Activated T-helper 2 cell treated with anti-CD3 and anti-CD28 coated beads, Interferon-gamma antibody, Interleukin-2, Interleukin-4, amounts not matched to agents 10 μg/mL and 5 μg/mL and 100 μg/mL, durations not matched to agents 14 hours and 24 hours and 36 hours (primary cell): ENCODE measurements at places on chromosomes 16 and 17. TPM values are rescaled to one million over a fixed set of nuclear protein-coding genes. Genes with fewer than 3 reads are reported as not detected.

- H3K27me3 ChIP-seq: peaks cover 2% of the 10 kb centered on the region
- H3K36me3 ChIP-seq: no peaks in the 10 kb centered on the region
- H3K27ac ChIP-seq: no peak overlapping the region
- no peaks in the 10 kb centered on the region for H3K4me1 ChIP-seq
- no peak for DNase-seq
- no peak overlapping the region for H3K4me3 ChIP-seq
Observed at GRCh38 chr16:84963066-84963465, 48.3 kb downstream of the ZDHHC7 start.

GRCh38 chr17:80212962-80213642 is 7.0 kb downstream of the SGSH start:
- no peak overlapping the region for H3K27ac ChIP-seq
- no peak for DNase-seq
- H3K4me1 ChIP-seq: peaks cover 3% of the 10 kb centered on the region
- peaks cover 28% of the 10 kb centered on the region for H3K36me3 ChIP-seq

DNA sequence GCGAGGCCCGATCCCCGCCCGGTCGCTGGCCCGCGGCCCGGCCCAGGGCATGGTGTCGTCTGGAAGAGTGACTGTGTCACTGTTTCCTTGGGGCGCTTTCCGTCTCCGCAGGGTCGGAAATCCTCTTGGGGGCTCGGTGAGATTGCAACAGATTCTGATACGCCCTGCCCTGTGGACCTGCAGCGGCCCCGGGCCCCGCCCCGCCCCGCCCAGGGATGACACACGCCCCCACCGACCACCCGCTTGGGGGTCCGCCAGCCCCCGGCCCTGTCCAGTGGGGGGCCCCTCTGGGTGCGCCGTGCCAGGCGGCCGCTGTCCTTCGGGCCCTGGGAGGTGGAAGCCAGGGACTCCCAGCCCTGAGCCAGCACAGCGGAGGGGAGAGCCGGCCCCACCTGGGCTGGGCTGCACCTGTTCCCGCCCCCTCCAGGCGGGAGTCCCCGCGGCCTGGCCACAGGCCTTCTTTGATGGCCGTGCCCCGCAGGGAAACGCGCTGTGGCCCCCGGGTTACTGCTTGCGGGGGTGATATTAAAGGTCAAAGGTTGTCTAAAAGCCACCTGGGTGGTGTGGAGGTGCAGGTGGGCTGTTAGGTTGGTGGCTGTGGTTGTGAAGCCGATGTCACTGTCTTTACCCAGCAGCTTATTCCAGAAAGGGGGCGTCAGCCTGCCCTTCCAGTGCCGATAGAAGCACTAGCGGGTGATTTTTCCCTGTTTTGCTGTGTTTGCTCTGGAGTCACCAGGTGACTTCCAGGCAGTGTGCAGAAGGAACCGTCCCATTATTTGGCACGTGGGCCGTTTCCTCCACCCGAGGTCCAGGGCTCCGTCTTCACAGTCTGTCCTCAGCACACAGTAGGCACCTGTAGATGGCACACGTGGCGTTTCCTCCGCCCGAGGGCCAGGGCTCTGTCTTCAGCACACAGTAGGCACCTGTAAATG is 752 bp downstream of the TBC1D24 start:
- H3K4me1 ChIP-seq: peaks cover 16% of the 10 kb centered on the region
- peak; percentile 25 for DNase-seq
- H3K4me3 ChIP-seq: peak overlapping the region; percentile 58
- H3K27me3 ChIP-seq: peaks cover 6% of the 10 kb centered on the region
- H3K27ac ChIP-seq: no peak overlapping the region
- no peaks in the 10 kb centered on the region for H3K36me3 ChIP-seq

- H3K36me3 ChIP-seq: peaks cover 72% of the 10 kb centered on the region
- no peak for DNase-seq
- no peaks in the 10 kb centered on the region for H3K27me3 ChIP-seq
- no peak overlapping the region for H3K4me3 ChIP-seq
- H3K27ac ChIP-seq: peak overlapping the region; percentile 19
Observed at GRCh38 chr17:16085066-16085699, 85.6 kb downstream of the TTC19 start.

- peaks cover 32% of the 10 kb centered on the region for H3K27me3 ChIP-seq
- DNase-seq: no peak
- no peaks in the 10 kb centered on the region for H3K36me3 ChIP-seq
- no peaks in the 10 kb centered on the region for H3K4me1 ChIP-seq
- no peak overlapping the region for H3K27ac ChIP-seq
Observed at GRCh38 chr17:16962804-16963203, 9.1 kb downstream of the TNFRSF13B start.

- no peaks in the 10 kb centered on the region for H3K36me3 ChIP-seq
- peak overlapping the region; percentile 82 for H3K27ac ChIP-seq
- H3K4me3 ChIP-seq: no peak overlapping the region
- H3K27me3 ChIP-seq: no peaks in the 10 kb centered on the region
- DNase-seq: no peak
Observed at GRCh38 chr17:41404024-41404671, 6.7 kb upstream of the KRT31 start.

- no peaks in the 10 kb centered on the region for H3K4me1 ChIP-seq
- DNase-seq: peak; percentile 32
- H3K36me3 ChIP-seq: no peaks in the 10 kb centered on the region
Observed at GRCh38 chr16:27972500-27972899, 91.0 kb downstream of the GSG1L start.

Gene KRT17
- not detected in 2 replicates for total RNA-seq

- no peak for DNase-seq
- no peaks in the 10 kb centered on the region for H3K27me3 ChIP-seq
- H3K27ac ChIP-seq: no peak overlapping the region
- no peaks in the 10 kb centered on the region for H3K4me1 ChIP-seq
Observed at GRCh38 chr17:72502371-72503341, 381.8 kb downstream of the SOX9 start.

DNA sequence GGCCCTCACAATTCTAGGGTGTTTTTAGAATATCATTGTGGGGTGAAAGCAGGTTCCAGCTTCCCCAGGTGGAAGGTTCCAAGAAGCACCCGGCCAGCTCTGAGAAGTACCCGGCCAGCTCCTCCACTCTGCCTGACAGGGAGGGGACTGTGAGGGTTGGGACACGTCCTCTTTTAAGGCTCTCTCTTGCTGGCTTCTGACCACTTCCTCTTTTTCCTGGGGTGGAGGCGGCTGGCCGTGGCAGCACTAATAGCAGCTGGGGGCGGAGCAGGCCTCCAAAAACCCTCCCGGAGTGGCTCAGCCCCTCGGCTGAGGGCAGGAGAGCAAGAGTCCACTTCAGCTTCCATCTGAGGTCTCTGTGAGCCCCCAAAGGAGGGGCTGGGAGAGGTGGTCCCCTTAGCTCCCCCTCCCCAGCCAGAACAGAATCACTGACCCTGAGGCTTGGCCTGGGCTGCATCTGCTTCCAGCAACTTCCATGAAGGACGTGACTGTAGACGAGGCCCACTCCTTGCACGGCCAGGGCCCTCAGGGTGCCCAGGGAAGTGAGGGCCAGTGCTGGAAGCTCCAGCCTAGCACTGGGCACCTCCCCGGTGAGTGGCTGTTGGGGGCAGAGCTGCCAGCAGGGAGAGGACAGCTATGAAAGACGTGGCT is 26.7 kb upstream of the PLCG2 start:
- no peaks in the 10 kb centered on the region for H3K36me3 ChIP-seq
- no peak for DNase-seq
- H3K27ac ChIP-seq: no peak overlapping the region
- peaks cover 22% of the 10 kb centered on the region for H3K4me1 ChIP-seq

DNA sequence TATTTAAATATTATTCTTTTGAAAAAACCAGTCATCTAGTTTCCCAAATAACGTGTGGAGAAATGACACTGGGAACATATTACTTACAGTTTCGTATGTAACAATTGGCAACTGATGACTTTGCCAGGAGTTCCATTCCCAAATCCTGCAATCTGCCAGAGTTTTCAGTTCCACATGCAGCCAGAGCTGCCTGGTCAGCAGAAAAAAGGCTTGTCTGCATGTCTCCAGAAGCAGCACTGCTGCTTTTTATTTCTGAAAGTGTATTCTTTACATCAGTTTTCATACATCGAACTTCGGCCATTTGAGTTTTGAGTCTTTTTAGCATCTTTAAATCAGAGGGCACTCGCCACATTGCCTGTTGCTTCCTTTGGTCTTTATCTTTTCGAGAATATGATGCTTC is 78.4 kb downstream of the TRIM37 start:
- no peaks in the 10 kb centered on the region for H3K27me3 ChIP-seq
- H3K36me3 ChIP-seq: peaks cover 42% of the 10 kb centered on the region
- peaks cover 6% of the 10 kb centered on the region for H3K4me1 ChIP-seq
- DNase-seq: no peak
- H3K27ac ChIP-seq: no peak overlapping the region
- no peak overlapping the region for H3K4me3 ChIP-seq

- H3K4me1 ChIP-seq: peaks cover 2% of the 10 kb centered on the region
- peaks cover 49% of the 10 kb centered on the region for H3K27me3 ChIP-seq
- H3K4me3 ChIP-seq: no peak within 1 kb of the TSS
- DNase-seq: peak; percentile 20
- H3K36me3 ChIP-seq: no peaks in the 10 kb centered on the region
Observed at GRCh38 chr17:43907425-43907981, at the start of gene MPP2. MPP2 (minus strand) TSS chr17:43907536; CDS start chr17:43904460, 3,076 bp downstream.

Gene SRP68
- total RNA-seq: 188 and 194 TPM in 2 replicates

DNA sequence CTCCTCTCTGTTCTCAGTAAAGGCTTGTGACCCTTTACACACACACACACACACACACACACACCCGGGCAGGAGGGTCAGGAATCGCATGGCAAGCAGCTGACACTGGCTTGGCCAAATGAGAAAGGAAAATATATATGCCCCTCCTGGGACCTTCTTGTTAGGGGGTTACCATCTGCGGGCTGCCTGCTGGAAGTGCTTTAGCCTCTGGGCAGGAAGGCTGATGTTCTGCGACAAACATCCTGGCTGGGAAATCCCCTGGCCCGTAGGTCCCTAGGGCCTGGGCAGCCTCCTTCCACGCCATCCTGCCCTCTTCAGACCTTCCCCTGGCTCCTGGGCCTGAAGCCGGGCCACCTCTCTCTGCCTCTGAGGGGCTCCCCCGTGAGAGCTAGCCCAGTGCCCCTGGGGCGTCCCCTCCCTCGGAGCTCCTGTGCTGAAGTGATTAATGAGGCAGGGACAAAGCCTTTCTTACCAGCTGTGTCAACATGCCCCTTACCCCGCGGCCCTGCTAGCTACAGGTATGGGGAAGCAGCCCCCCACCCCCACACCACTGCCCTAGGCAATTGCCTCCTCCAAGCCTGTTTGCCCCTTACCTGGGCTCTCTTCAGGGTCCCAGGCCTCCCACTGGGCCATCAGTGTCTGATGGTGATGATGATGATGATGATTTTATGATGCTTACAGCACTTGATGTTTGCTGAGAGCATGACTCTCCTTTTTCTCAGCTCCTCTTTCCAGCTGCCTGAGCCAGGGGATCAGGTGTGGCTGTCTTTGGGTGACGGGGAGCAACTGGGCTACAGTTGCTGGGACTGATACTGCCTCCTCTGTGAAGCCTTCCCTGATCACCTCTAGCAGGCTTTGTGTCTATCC is 32.8 kb upstream of the ETV4 start:
- no peaks in the 10 kb centered on the region for H3K36me3 ChIP-seq
- peak overlapping the region; percentile 59 for H3K27ac ChIP-seq
- DNase-seq: peak; percentile 14
- no peak overlapping the region for H3K4me3 ChIP-seq
- peaks cover 16% of the 10 kb centered on the region for H3K27me3 ChIP-seq
- H3K4me1 ChIP-seq: peaks cover 22% of the 10 kb centered on the region

Gene TMEM204
- total RNA-seq: 17.2 and 17.8 TPM in 2 replicates

GRCh38 chr17:81046770-81047359 is 11.9 kb downstream of the BAIAP2 start:
- peaks cover 6% of the 10 kb centered on the region for H3K4me1 ChIP-seq
- no peak overlapping the region for H3K27ac ChIP-seq
- no peak overlapping the region for H3K4me3 ChIP-seq
- no peaks in the 10 kb centered on the region for H3K36me3 ChIP-seq
- no peaks in the 10 kb centered on the region for H3K27me3 ChIP-seq

DNA sequence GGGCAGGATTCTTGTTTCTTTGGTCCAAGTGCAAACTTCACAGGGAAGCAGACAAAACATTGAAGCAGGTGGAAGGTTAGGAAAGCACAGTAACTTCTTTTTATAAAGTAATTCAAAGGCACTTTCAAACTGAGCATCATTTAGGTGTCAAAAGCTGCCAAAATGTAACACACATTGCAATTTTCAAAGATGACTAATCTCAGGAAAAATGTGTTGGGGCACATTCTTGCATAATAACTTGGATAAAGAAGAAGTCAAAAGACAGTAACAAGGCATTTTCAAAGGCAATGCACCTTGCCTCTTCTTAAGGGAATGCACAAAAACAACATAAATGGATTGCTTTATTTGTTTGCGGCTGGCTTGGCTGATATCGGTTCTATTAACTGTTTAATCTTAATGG is 3.6 kb downstream of the KCNJ2 start:
- no peak for DNase-seq
- no peaks in the 10 kb centered on the region for H3K36me3 ChIP-seq
- peaks cover 47% of the 10 kb centered on the region for H3K27me3 ChIP-seq

DNA sequence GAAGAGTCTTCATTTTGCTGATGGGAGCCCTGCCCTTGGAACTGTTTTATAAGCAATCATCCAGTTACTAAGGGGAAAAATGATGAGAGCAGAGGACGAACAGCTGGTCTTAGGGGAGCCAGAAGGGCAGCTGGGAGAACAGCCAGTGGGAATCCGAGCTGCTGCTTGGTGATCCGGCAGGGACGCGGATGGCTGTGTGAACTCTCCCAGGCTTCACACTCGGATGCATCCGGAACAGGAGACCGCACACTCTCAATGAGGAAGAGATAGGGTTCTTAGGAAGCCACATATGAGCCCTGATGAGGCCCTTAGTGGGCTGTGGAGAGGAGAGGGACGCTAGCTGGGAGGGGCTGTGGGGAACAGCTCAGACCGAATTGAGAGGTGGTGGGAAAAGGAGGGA is 5.0 kb upstream of the CACNG5 start:
- H3K27me3 ChIP-seq: peaks cover 54% of the 10 kb centered on the region
- H3K27ac ChIP-seq: no peak overlapping the region
- H3K4me1 ChIP-seq: peaks cover 7% of the 10 kb centered on the region
- H3K4me3 ChIP-seq: no peak overlapping the region
- H3K36me3 ChIP-seq: no peaks in the 10 kb centered on the region

Gene KRT28
- not detected in 2 replicates for total RNA-seq
